ENCODE measurements at places on chromosomes 6 and 20.
A peak's percentile ranks its signal among the peaks of the same experiment; 100 is the strongest.

- DNase-seq, result no peak
These were observed 5.5 kb upstream of the CTCFL start for GRCh38 chr20:57530327-57530981.

DNA sequence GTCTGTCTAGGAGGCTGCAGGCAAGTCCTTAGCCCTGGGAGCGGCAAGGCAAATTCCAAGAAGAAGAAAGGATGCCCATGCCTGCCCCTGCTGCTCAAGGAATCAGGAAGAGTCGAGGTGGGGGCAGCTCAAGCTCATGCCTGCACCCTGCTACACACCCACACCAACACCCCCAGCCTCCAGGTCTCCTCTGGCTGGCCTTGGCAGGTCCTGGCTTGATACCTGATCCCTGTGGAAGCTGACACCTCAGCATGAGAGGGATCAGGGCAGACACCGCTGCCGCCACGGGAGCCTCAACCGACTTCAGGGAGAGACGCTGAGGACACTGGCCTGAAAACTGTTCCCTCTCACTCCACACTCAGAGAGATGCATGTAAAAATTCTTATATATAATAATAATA lies 35.5 kb upstream of the MAFB start:
- no peak for DNase-seq

- no peak for DNase-seq
These were observed 2.6 kb downstream of the MAFB start for GRCh38 chr20:40686434-40686882.

GRCh38 chr6:145848541-145848940 lies 33.9 kb upstream of the FBXO30 start:
- no peak for DNase-seq

DNA sequence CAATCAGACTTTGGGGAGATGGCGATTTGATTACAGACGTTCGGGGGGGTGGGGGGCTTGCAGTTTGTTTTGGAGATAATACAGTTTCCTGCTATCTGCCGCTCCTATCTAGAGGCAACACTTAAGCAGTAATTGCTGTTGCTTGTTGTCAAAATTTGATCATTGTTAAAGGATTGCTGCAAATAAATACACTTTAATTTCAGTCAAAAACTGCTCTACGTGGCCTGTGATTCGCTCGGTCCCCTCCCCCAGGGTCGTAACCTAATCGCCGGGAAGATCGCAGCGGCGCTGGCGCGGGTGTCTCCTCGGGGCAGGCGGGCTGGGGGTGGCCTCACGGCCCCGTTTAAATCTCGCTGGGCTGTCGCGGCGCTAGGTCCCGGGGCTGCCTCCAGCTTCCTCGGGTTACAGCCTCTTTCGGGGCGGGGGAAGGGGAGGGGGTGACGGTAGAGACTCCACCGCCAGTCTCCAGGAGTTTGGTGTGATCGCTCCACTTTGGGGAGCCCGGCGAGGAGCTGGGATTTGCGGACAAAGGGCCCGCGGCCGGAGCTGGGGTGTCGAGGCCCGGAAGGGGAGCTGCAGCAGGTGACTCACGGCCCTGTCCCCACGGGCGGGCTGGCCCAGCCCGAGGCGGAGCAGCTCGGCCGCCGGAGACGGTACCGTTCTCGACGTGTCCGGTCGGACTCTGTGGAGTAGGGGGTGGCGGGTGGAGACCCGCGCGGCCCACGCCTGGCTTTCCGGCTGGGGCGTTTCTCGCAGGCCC lies 4.2 kb downstream of the FOXC1 start:
- no peak for DNase-seq

DNA sequence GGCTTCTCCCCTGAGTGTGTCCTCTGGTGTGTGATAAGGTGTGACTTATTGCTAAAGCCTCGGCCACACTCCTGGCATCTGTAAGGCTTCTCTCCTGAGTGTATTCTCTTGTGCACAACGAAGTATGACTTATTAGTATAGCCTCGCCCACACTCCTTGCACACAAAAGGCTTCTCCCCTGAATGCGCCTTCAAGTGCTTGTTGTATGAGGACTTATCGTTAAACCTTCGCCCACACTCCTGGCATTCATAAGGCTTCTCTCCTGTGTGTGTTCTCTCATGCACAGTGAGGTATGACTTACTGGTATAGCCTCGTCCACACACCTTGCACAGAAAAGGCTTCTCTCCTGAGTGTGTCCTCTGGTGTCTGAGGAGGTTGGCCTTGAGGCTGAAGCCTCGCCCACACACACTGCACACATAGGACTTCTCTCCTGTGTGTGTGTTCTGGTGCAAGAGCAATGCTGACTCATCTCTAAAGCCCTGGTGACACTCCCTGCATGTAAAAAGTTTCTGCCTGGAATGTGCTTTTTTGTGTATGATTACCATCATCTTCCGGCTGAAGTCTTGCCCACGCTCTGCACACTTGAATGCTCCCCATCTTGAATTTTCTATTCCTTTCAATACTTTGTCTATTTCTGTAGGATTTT lies 20.4 kb downstream of the ZNF337 start:
- peak; percentile 87 for DNase-seq

- DNase-seq, result no peak
These were observed 166.4 kb downstream of the CD24 start for GRCh38 chr6:106807947-106808611.

DNA sequence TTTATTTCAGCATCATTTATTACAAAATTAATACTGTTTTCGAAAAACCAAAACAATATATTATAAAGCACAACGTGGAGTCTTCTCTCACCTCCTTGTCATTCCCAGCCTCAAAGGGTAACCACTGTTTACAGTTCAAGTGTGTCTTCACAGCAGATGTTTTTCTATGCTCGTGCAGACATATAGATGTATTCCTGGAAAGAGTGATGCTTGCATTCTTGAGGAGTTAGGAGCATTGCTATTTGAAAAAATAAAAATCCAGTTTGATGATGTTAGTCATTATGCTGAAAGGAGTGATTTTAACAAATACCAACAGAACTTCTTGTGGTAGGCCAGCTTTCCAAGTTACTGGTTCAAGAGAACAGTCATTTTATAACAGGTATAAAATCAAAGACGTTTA lies 234.9 kb downstream of the BCKDHB start:
- peak; percentile 41 for DNase-seq

- DNase-seq, result no peak
These were observed 334.6 kb downstream of the CDC5L start for GRCh38 chr6:44721954-44722578.
